Lower leg skin (tissue), 4 donors: ENCODE measurements at places on chromosomes 5 and 9.
A peak's percentile ranks its signal among the peaks of the same experiment; 100 is the strongest.

GRCh38 chr9:92315456-92315855, 9.7 kb downstream of the NOL8 start:
- DNase-seq: no peak

DNA sequence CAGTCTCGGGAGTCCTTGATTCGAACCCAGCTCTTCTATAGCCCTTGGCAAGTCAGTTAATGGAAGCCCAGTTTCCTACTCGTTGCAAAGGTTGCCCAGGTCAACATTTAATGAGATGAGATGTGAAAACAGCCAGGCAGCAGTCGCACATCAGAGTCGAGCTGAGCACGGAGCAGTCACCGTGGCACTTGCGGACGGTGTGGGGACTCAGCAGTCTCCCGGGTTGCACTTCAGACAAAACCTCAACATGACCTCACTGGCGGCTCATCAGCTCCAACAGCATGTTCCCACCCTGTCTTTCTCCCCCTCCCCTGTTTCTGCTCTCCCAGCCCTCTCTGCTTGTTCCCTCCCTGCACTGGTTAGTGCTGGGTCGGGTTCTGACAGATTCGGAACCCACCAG, 35.8 kb downstream of the UBE2QL1 start:
- no peak for DNase-seq

DNA sequence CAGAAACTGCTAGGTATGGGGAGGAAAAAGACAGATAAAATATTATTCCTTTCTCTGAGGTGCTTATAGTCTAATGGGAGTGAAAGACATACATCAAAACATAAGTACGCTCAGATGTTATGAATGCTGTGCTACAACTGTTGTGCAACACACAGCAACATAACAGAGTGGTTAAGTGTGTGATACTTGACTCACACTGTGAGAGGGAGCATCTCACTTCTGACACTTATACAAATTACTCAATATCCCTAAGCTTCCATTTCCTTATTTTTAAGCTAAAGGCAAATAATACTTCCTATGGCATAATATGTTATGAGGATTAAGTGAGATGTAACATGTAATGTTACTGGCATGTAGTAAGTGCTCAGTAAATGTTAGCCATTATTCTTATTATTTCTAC, 110.6 kb upstream of the FER start:
- DNase-seq: no peak

GRCh38 chr5:80759866-80760577, 105.2 kb upstream of the DHFR start:
- no peak for DNase-seq

DNA sequence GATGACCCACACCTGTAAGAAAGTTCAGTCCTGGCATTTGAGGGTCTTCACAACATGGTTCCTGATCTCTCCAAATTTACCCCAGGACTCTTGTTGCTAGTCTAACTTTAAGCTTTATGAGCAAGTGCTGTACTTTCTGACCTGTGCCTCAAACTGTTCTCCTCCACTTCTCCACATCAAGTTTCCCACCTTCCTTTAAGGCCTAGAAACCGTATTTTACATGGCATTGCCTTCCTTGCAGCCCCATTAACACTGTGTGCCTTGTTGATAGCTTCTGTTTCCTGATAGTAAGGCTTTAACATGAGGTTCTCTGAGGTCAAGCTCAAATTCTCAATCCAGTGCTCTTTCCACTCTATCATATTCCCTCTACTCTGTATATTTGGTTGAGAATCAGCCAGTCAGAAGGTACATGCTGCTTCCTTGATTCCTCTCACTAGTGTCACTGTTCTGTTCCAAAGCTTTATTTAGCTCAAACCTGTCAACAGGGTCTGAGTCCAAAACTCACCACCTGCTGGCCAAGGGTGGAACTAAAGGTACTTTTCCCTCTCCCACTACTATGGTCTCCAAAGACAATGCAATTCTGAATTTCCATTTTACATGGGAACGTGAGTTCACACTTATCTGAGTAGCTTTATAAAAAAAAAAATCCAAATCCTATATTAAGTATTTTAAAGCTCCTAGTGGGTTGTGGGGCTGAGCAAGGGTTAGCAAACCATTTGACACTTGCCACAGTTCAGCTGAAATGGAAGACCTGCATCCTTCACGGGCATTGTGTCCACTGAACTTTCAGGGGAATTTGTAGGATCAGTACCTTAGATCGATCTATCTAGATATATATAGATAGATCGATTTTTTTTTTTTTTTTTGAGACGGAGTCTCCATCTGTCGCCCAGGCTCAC, 21.1 kb downstream of the VCP start:
- DNase-seq: no peak

DNA sequence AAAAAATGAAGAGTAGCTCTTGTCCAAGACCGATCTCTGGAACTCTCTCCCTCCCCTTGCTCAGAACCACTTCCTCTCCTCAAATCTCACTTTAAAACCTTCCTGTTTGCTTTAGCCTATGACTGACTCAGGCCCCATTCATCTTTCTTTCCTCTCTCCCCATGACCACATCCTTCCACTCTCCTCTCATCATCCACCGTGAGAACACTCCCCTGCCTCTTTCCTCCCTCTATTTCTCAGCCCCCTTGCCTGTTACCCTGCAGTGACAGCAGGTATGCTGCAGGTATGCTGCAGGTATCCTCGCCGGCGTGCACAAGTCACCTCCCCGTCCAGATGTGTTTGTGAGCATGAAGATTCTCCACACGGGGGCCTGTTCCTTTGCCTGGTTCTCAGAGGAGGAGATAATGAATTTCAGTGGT, 505.3 kb downstream of the CCDC171 start:
- DNase-seq: no peak

GRCh38 chr5:66742083-66742895, 146.1 kb downstream of the MAST4 start:
- no peak for DNase-seq

DNA sequence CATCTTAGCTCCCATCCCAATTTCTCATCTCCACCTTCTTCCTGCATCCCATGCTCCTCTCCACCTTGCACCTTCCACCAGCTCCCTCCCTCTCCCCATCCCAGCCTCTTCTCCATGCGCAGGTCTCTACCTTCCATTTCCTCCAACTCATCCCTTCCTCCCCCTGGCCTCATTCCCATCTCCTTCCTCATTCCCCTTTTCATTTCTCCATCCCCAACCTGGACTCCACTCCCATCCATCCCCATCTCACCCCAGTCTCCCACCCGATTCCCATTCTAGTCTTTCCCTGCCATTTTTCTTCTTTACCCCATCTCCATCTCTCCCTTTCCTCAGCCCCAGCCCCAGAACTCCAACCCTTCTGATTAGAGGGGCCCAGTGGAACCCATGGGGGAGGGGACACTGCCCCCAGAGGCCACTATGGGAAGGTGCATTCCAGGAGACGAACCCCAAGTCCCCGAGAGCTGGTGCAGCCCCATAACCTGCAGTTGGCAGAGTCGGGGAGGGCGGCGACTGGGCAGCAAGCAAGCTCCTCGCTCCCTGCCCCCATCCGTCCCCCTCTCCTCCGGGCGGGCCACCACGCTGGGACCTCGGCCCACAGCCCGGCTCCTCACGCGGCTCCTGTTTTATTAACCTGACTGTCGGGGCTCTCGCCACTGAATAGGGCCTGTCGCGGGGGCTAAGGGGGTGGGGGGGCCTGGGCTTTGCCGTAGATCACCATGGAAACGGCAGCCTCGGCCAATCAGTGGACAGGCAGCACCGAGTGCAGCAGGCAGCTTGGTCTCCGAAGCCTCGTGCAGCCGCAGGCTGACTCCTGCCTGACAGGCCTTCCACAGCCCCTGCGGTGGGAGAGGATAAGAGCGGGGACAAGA, 66.7 kb downstream of the PCDH1 start:
- DNase-seq: no peak

- no peak for DNase-seq
Measured at GRCh38 chr9:130939405-130940026, 469 bp upstream of the FIBCD1 start.

DNA sequence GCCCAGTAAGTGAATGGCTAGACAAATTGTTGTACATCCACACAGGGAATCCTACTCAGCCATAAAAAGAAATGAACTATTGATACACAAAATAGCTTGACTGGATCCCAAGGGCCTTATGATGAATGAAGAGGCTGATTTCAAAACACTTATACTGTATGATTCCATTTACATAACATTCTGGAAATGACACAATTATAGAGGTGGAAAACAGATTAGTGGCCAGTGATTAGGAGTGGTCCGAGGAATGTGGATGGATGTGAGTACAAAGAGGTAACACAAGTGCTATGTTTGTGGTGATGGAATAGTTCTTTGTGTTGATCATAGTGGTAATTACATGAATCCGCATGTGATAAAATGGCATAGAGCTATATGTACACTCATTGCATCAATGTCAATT, 4.7 kb upstream of the UBLCP1 start:
- DNase-seq: no peak

DNA sequence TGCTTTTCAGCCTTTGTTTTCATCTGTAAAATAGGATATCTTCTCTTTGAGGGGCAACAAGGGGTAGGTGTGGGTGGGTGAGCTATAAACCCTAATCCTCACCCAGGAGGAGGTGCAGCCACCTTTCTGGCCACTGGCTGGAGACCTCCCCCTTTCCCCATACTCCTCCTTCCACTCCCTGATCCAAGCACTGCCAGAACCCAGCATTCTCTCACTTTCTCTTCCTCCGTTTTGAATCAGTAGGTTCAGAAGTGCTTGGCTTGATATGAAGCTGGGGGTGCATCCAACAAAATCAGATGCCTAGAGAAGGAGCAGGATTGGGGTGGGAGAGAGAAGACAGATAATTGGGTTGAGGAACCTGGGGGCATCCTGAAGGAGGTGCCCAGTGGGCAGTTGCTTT, 6.8 kb upstream of the NSD1 start:
- DNase-seq: no peak

DNA sequence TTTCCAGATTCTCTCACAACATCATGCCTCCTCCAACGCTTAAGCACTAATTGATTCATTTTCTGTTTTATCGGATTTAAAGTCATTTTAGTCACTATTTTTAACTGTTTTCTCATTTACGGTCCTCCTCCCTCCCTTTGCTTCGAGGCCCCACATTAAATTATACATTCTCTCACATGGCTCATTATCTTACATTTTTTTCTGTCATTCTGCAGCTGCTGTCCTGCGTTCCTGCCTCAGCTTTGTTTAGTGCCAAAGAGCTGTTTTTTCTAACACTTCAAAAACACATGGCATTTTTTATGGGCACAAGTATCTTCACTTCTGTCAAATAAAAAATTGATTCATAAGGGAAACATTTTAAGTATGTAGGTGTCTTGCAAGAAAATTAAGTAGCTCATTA, 130.1 kb upstream of the FST start:
- no peak for DNase-seq

DNA sequence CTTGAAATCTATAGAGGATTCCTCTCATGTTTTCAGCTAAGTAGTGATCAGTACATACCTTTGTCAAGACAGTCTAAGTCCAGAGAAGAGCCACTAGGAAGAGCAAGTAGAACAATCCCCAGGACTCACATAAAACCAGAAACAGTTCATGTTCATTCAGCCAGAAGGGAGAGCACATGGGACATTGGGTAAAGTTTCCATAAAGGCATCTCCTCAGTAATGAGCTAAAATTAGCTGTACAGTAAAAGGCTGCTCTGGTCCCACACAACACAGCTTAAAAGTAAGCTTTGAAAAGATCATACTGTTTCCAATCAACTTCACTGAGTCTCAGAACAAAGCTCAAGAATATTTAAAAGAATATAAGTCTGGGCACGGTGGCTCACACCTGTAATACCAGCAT, 32.4 kb downstream of the HOMER1 start:
- DNase-seq: no peak

DNA sequence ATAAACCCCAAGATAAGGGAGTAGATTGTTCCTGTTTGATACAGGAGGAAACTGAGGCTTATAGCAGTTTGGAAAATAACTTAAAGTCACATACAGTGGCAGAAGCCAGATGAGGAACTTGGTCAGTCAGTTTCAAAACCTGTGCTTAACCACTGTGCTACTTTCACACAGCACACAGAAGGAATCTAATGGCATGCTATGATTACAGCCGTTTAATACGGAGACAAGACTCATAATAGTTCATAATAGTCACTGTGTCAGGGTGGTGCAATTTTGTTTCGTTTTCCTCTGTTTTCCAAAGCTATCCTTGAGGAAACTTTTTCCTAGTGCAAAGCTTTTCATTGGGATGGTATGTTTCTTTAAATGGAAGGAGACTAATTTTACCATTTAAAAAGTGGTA, 112.3 kb downstream of the GCNT1 start:
- DNase-seq: no peak

DNA sequence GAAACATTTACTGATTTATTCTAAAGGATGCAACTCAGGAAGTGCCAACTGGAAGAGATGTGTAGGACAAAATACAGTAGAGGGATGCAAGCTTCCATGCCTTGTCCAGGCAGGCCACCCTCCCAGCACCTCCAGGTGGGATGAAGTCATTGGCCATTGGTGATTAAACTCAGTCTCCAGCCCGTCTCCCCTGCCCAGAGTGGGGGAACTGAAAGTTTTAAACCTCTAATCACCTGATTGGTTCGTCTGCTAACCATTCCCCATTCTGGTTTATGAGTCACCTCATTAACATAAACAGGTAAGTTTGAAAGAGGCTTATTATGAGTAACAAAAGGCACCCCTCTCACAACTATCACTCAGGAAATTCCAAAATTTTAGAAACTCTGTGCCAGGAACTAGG, 8.1 kb downstream of the TNFAIP8 start:
- no peak for DNase-seq

DNA sequence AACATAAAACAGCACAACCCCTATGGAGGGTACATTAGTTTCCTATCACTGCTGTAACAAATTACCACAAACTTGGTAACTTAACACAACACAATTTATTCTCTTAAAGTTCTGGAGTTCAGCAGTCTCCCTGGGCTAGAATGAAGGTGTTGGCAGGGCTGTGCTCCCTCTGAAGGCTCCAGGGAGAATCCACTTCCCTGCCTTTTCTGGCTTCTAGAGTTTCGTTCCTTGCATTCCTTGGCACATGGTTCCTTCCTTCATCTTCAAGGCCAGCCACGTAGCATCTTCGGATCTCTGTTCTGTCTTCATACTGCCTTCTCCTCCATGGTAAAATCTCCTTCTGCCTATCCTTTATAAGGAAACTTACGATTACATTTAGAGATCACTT, 25.0 kb upstream of the GSN start:
- peak; percentile 32 for DNase-seq

GRCh38 chr9:36208521-36209253, 18.0 kb downstream of the CLTA start:
- no peak for DNase-seq

DNA sequence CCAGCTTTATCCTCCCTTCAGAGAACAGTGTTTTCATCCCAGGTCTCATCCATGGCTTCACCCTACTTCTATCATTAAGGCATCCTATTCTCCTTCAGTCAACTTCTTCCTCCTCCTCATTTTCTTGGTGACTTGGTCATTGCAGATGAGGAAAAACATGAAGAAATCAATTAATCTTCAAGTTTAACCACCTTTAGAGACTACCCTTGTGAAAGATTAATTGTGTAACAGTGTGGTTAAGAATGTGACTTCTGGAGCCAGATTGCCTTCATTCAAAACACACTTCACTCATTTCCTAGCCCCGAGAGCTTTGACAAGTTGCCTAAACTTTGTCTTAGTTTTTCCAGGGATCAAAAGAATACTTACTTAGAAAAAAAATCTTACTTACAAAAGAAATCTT, 110.0 kb downstream of the STK32A start:
- no peak for DNase-seq

GRCh38 chr9:133640160-133640559, 4.0 kb downstream of the DBH start:
- DNase-seq: no peak

- no peak for DNase-seq
Measured at GRCh38 chr5:153613144-153613543, 122.7 kb downstream of the GRIA1 start.
